Fibroblast of lung (primary cell): ENCODE measurements at places on chromosomes 4 and X.

DNA sequence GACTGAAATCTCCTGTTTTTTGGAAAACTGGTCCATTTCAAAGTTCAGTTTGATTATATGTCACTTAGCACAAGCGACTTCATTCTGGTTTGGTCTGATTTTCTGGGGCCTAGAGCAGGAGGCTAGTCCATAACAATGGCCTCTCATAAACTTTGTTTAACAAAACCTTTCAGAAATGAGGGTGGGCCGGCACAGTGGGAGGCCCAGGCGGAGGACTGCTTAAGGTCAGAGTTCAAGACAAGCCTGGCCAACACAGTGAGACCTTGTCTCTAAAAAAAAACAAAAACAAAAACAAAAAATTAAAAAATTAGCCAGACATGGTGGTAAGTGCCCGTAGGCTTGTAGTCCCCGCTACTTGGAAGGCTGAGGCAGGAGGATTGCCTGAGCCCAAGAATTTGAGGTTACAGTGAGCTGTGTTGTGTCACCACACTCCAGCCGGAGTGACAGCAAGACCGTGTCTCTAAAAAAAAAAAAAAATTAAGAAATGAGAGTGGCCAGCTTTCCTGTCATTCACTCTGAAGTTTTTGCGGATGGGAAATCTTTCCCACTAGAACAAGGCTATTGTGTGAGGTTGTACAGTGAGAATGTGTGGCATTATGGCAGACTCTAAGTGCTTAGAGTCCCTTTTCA lies 1.2 kb upstream of the PLAC8 start:
- H3K4me1 ChIP-seq, result no peaks in the 10 kb centered on the region
- peaks cover 3% of the 10 kb centered on the region for H3K27me3 ChIP-seq
- DNase-seq, result no peak
- H3K36me3 ChIP-seq, result no peaks in the 10 kb centered on the region
- H3K4me3 ChIP-seq, result no peak overlapping the region
- H3K27ac ChIP-seq, result no peak overlapping the region

DNA sequence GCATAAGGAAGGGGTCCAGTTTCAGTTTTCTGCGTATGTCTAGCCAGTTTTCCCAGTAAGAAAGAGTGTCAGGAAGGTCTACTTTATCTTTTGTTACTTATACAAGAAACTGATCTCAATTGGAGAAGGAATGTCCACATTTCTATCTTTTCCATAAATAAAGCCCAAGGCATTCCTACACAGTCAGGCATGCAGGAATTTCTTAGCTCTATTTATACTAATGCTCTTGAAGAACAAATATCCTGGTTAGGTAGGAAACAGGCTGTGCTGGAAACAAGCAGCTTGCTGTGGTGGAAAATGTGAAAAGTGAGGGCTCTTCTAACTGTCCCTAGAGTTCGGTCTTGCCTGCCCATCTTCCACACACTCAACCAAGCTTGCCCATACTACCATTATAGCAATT lies 37.9 kb upstream of the PITX2 start:
- no peak for DNase-seq
- H3K4me3 ChIP-seq, result no peak overlapping the region
- H3K36me3 ChIP-seq, result no peaks in the 10 kb centered on the region
- H3K27ac ChIP-seq, result no peak overlapping the region
- H3K4me1 ChIP-seq, result no peaks in the 10 kb centered on the region

GRCh38 chr4:163679189-163679588 lies 184.7 kb downstream of the TMA16 start:
- H3K27ac ChIP-seq, result no peak overlapping the region
- H3K36me3 ChIP-seq, result no peaks in the 10 kb centered on the region
- H3K4me1 ChIP-seq, result no peaks in the 10 kb centered on the region
- H3K4me3 ChIP-seq, result no peak overlapping the region
- no peaks in the 10 kb centered on the region for H3K27me3 ChIP-seq

DNA sequence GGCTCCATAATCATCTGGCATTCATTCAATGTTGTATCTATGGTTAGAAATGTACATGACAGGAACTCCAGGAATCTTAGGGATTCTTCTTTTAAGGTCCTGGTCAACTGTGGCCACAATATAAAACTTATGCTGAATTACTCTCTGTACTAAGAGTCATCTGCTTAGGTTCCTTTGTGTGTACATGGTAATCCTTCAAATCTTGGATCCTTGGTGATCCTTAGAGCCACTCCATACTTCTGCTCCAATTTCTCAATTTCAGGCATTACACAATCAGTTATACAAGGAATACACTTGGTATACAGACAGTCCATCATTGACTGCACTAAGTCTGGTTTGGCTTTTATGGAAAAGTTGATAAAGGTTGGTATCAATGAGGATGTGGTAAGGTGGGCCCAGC lies 5.8 kb downstream of the SRD5A3 start:
- peak; percentile 21 for DNase-seq
- no peaks in the 10 kb centered on the region for H3K27me3 ChIP-seq
- H3K27ac ChIP-seq, result no peak overlapping the region
- H3K4me3 ChIP-seq, result no peak overlapping the region
- peaks cover 4% of the 10 kb centered on the region for H3K4me1 ChIP-seq
- H3K36me3 ChIP-seq, result no peaks in the 10 kb centered on the region

GRCh38 chrX:82384401-82384800 lies 1123.7 kb upstream of the POU3F4 start:
- H3K27ac ChIP-seq, result no peak overlapping the region
- H3K36me3 ChIP-seq, result no peaks in the 10 kb centered on the region
- no peak for DNase-seq
- no peaks in the 10 kb centered on the region for H3K27me3 ChIP-seq

DNA sequence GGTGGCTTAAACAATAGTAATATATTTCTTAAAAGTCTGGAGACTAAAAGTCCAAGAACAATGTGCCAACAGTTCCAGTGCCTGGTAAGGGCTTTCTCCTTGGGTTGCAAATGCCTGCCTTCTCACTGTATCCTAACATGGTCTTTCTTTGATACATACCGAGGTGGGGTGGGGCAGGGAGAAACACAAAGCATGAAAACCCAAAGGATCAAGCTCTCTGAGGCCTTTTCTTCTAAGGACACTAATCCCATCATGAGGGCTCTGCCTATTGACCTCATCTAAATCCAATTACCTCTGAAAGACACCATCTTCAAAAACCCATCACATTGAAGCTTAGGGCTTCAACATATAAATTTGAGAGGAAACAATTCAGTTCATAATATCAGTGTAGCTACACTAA lies 311.3 kb downstream of the GRID2 start:
- no peak overlapping the region for H3K27ac ChIP-seq
- no peaks in the 10 kb centered on the region for H3K36me3 ChIP-seq
- no peaks in the 10 kb centered on the region for H3K4me1 ChIP-seq
- no peak for DNase-seq
- no peaks in the 10 kb centered on the region for H3K27me3 ChIP-seq
- no peak overlapping the region for H3K4me3 ChIP-seq

- H3K27ac ChIP-seq, result no peak overlapping the region
- DNase-seq, result no peak
- H3K36me3 ChIP-seq, result no peaks in the 10 kb centered on the region
- peak overlapping the region; percentile 78 for H3K4me3 ChIP-seq
- H3K27me3 ChIP-seq, result no peaks in the 10 kb centered on the region
Measured at GRCh38 chr4:74097631-74098426, 1.2 kb downstream of the CXCL2 start.

- no peak overlapping the region for H3K27ac ChIP-seq
- peak; percentile 52 for DNase-seq
- no peaks in the 10 kb centered on the region for H3K36me3 ChIP-seq
- H3K4me3 ChIP-seq, result no peak overlapping the region
Measured at GRCh38 chr4:110059556-110060191, 138.7 kb downstream of the ELOVL6 start.

DNA sequence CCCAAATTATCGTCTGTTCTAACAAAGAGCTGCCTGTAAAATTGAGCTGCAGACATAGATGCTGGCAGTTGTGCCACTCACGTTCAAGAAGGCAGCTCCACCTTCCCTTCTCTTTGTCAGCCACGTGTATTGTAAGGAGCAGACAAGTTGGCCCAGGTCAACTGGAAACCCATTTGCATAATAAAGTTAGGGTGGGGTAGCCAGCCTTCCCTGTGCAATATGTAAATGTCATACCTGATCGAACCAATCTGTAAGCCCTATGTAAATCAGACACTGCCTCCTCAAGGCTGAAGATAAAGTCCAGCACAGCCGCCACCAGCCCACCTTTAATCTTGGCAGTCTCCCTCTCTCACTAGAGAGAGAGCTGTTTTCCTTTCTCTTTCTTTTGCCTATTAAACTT lies 117.2 kb downstream of the TMEM144 start:
- H3K4me1 ChIP-seq, result no peaks in the 10 kb centered on the region
- no peaks in the 10 kb centered on the region for H3K36me3 ChIP-seq
- H3K4me3 ChIP-seq, result no peak overlapping the region
- no peak overlapping the region for H3K27ac ChIP-seq
- no peak for DNase-seq
- H3K27me3 ChIP-seq, result no peaks in the 10 kb centered on the region

DNA sequence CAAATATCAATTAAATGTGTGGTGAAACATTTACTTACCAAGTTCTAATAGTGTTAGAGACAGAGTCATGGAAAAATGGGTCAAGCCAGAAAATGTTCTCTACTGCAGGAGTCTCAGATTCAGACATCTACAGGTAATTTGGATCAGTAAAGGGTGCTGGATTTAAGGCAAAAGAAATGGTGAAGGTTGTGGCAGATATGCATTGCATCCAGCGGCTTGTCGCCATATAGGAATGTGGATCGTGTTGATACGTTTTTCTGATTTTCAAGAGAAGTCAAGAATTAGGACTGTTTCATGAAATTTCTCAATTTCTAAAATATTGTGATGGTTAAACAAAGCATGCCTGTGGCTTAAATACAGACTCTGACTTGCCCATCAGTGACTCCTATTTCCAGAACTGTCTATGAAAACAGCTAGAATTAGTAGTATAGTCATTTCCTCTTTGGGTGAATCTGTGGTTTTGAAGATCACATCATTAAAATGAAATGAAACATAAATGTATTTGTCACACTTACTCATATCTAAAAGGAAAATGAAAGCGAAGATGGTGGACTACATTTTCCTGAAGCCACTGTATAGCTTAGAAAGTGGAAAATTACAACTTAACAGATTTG lies 110.1 kb upstream of the VEGFC start:
- H3K4me3 ChIP-seq, result peak overlapping the region; percentile 15
- peaks cover 6% of the 10 kb centered on the region for H3K4me1 ChIP-seq
- DNase-seq, result peak; percentile 95
- H3K27me3 ChIP-seq, result no peaks in the 10 kb centered on the region
- H3K27ac ChIP-seq, result peak overlapping the region; percentile 79
- no peaks in the 10 kb centered on the region for H3K36me3 ChIP-seq

- H3K36me3 ChIP-seq, result no peaks in the 10 kb centered on the region
- no peak overlapping the region for H3K27ac ChIP-seq
- H3K4me1 ChIP-seq, result no peaks in the 10 kb centered on the region
- no peak overlapping the region for H3K4me3 ChIP-seq
Measured at GRCh38 chrX:65879977-65880799, 159.7 kb downstream of the VSIG4 start.
